ENCODE measurements at places on chromosomes 16 and 17.

DNA sequence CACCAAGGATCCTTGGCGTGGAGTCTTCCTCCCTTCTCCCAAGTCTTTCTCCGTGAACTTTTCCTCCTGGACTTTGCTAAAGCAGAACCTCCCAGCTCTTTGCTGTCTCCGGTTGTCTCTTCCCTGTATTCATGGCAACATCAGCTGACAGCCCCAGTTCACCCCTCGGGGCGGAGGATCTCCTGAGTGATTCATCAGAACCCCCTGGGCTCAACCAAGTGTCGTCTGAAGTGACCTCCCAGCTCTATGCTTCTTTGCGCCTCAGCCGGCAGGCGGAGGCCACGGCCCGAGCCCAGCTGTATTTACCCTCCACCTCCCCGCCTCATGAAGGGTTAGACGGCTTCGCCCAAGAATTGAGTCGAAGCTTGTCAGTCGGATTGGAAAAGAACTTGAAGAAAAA lies 943 bp downstream of the CNTROB start:
- peak; percentile 88 for DNase-seq
- peak overlapping the region; percentile 92 for H3K27ac ChIP-seq
- peak overlapping the region; percentile 91 for H3K4me3 ChIP-seq
- H3K27me3 ChIP-seq: no peaks in the 10 kb centered on the region
- H3K4me1 ChIP-seq: peaks cover 25% of the 10 kb centered on the region

DNA sequence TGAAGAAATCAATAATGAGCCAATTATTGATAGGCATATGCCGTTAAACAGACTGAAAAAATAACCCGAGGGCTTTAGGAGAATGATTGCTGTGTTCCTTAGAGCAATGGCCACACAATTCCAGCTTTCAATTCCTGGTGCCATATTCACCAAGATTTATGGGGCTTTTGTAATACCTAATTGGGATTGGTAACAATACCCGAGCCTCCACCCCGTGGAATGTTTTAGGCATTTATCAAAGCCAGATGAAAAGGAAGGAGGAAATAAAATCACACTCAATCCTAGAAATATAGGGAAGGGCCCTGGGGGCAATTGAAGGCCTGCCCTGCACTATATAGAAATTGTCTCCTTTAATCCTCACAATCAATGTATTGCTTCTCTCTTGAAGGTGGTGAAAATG lies 42.1 kb upstream of the MLYCD start:
- H3K36me3 ChIP-seq: no peaks in the 10 kb centered on the region
- H3K27ac ChIP-seq: no peak overlapping the region
- no peaks in the 10 kb centered on the region for H3K27me3 ChIP-seq
- no peaks in the 10 kb centered on the region for H3K4me1 ChIP-seq
- DNase-seq: no peak

- no peak overlapping the region for H3K4me3 ChIP-seq
- H3K4me1 ChIP-seq: peaks cover 32% of the 10 kb centered on the region
- H3K27ac ChIP-seq: no peak overlapping the region
These were observed 3.4 kb upstream of the LPCAT2 start for GRCh38 chr16:55505333-55506015.

- no peaks in the 10 kb centered on the region for H3K27me3 ChIP-seq
- H3K27ac ChIP-seq: no peak overlapping the region
- H3K36me3 ChIP-seq: no peaks in the 10 kb centered on the region
- H3K4me3 ChIP-seq: no peak overlapping the region
- no peak for DNase-seq
These were observed 6.5 kb upstream of the TAOK1 start for GRCh38 chr17:29383686-29384085.

GRCh38 chr17:47797797-47798196 lies 23.8 kb downstream of the OSBPL7 start:
- H3K27ac ChIP-seq: no peak overlapping the region
- no peaks in the 10 kb centered on the region for H3K4me1 ChIP-seq
- H3K4me3 ChIP-seq: no peak overlapping the region
- no peaks in the 10 kb centered on the region for H3K36me3 ChIP-seq
- peaks cover 6% of the 10 kb centered on the region for H3K27me3 ChIP-seq
- no peak for DNase-seq

DNA sequence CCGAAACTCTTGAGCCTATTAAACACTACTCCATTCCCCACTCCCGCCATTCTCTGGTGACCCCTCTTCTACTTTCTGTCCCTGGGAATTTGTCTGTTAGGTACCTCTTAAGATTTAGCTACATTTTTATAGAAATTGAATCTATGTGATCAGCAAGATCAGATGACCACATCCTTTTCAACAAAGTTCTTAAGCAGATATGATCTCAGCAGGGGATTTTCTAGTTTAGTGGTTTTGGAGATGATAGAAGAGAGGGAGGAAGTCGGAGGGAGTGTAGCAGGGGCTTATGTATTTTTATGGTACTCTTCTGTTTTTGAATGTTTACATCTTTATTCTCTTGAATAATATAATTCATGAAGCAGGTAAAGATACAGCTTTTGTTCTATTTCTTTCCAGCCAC lies 40.8 kb downstream of the RPA1 start:
- H3K36me3 ChIP-seq: peaks cover 31% of the 10 kb centered on the region
- H3K27ac ChIP-seq: no peak overlapping the region
- H3K4me1 ChIP-seq: peaks cover 4% of the 10 kb centered on the region
- H3K27me3 ChIP-seq: no peaks in the 10 kb centered on the region
- no peak overlapping the region for H3K4me3 ChIP-seq

DNA sequence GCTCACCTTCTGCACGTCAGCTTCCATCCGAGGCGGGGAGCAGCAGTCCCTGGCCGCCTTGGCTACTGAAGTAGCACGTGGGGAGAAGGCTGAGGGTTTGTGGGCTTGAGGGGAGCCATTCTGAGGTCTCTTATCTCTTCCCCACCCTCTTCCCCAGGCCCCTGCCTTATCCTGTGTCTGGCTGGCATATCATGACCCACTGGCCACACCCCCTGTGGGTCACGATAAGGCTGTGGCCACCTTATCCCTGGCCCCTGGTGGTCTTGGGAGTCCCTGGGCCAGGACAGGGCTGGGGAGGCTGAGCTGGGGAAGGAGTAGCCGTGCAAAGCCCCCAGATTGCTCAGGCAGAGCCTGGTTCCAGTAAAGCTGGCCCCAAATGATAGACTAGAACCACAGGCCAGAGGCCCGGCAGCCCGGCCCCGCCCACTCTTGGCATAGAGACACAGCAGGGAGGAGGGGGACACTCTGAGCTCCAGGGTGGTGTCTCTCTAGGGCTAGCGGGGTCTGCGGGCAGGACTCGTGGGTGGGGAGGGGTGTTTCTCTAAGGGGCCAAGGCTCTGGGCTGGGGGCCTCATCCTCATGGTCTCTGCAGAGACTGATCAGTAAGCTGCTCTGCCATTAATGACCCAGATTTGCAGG lies 7.6 kb downstream of the SPNS2 start:
- H3K27ac ChIP-seq: no peak overlapping the region
- H3K27me3 ChIP-seq: no peaks in the 10 kb centered on the region
- H3K4me1 ChIP-seq: peaks cover 100% of the 10 kb centered on the region
- no peaks in the 10 kb centered on the region for H3K36me3 ChIP-seq

DNA sequence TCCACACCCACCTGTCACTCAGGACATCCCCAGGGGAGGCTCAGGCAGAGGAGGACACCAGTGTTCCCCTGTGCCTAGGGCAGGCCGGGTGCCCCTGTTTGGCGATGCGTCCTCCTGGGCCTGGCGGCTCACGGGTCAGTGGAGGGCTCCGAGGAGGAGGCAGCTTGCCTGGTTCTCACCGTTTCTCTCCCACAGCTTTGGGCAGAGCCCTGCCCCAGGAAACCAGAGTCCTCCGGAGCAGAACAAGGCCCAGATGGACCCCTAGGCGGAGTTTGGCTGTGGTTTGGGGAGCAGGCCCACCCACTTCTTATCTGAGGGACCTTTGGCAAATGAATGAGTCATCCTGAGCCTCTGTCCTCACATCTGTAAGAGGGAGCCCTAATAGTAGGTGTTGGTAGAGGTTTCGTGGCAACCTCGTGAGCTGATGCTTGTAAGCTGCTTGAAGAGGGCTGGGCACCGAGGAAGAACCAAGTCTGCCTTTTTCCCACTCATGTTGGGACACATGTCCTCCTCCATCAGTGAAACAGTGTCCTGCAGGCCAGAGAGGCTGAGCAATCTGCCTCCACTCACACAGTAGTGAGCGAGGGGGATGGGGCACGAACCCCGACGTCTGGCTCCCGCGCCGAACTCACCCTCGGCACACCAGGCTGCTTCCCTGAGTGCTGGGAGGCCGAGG lies 247.0 kb upstream of the CIBAR2 start:
- peak; percentile 69 for DNase-seq
- no peaks in the 10 kb centered on the region for H3K27me3 ChIP-seq
- no peak overlapping the region for H3K27ac ChIP-seq
- H3K4me1 ChIP-seq: peaks cover 14% of the 10 kb centered on the region
- H3K36me3 ChIP-seq: no peaks in the 10 kb centered on the region

Measured in common myeloid progenitor, CD34-positive (primary cell).